Left ventricle myocardium inferior (tissue), 1 donor: ENCODE measurements at places on chromosomes 11 and 22.

DNA sequence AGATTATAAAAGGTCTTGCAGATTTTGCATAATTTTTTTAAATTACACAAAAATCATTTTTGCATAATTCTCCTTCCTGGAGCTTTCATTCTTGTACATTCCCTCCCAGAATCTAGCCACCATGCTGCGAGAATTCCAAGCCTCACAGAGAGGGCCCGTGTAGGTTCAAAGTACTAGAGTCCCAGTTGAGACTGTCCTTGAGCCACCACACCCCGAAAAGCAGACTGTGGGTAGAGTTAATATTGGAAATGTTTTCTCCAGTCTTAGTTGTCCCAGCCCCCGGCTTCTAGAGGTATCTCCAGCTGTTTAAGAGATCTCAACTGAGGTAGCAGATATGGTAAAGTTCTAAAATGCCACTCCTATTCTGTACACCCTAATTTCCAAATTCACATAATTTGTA is 407.3 kb upstream of the ANO3 start:
- H3K36me3 ChIP-seq = no peaks in the 10 kb centered on the region
- no peak overlapping the region for H3K4me3 ChIP-seq
- no peaks in the 10 kb centered on the region for H3K27me3 ChIP-seq
- DNase-seq = no peak

GRCh38 chr22:23113067-23113846 is 28.5 kb downstream of the RSPH14 start:
- peak; percentile 29 for DNase-seq
- no peak overlapping the region for H3K4me3 ChIP-seq
- H3K27me3 ChIP-seq = no peaks in the 10 kb centered on the region
- no peak overlapping the region for H3K27ac ChIP-seq
- no peaks in the 10 kb centered on the region for H3K36me3 ChIP-seq
- peaks cover 15% of the 10 kb centered on the region for H3K4me1 ChIP-seq

DNA sequence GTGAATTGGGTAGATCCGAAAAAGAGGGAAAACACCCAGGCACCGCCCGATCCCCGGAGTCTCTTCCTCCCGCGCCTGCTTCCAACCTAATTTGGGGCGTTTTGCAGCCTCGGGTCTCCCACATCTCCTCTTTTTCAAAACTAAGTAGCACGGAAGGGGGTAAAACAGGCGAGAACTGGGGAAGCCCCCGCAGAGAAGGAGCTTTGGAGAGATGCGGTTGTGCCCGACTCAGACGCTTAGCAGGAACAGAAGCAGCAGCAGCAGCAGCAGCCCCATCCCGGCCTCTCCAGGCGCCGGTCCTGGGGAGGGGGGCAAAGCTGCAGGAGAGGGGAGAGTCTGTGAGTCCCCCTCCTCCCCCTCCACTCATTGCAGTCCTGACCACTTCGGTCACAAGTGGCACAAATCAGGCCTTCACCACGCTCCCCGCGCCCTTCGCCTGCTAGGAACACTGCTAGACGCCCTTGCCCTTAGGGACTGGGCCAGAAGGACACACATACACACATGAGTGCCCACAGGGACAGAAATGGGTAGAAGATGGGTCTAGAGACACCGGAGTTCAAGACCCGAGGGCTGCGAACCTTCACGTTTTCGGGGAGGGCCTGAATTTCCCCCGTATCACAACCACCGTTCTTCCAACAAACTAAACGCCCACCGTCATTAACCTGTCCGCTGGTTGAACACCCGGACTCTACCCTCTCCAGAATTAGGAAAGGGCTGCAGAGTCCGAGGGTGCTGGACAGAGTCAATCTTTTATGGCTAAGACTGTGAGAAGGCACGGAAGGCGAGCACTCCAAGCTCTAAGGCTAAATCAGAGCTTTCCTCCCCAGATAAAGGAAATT is 98.3 kb upstream of the HSD17B12 start:
- peaks cover 50% of the 10 kb centered on the region for H3K4me1 ChIP-seq
- no peak for DNase-seq
- H3K4me3 ChIP-seq = peak overlapping the region; percentile 73
- no peak overlapping the region for H3K27ac ChIP-seq
- H3K27me3 ChIP-seq = peaks cover 98% of the 10 kb centered on the region

GRCh38 chr11:46012185-46012584 is 89.7 kb downstream of the LARGE2 start:
- DNase-seq = no peak
- no peak overlapping the region for H3K27ac ChIP-seq
- H3K4me3 ChIP-seq = no peak overlapping the region
- H3K36me3 ChIP-seq = no peaks in the 10 kb centered on the region
- peaks cover 14% of the 10 kb centered on the region for H3K4me1 ChIP-seq

GRCh38 chr22:31274017-31274416 is 18.3 kb downstream of the PIK3IP1 start:
- no peak overlapping the region for H3K4me3 ChIP-seq
- peaks cover 57% of the 10 kb centered on the region for H3K36me3 ChIP-seq
- H3K27me3 ChIP-seq = no peaks in the 10 kb centered on the region

DNA sequence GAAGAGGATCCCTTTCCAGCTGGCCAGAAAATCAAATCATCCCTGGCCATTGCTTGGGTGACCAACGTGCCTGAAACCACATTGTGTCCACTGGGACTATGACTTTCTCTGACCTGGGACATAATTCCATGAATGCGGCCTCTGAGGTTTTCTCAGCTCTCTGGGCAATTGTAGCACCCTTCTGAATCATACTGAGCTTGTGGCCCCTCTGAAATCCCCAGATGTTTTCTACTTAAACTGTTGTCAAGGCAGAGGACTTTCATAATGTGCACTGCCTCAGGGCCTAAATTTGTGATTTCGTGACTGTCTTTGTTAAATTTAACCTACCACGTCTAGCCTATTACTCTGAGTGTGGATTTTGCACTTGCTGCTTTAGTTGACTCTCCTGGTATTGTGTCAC is 321.1 kb upstream of the PLET1 start:
- no peak for DNase-seq
- H3K4me3 ChIP-seq = no peak overlapping the region
- no peaks in the 10 kb centered on the region for H3K27me3 ChIP-seq
- H3K4me1 ChIP-seq = peaks cover 33% of the 10 kb centered on the region

- peak overlapping the region; percentile 52 for H3K27ac ChIP-seq
- H3K4me1 ChIP-seq = peaks cover 22% of the 10 kb centered on the region
- H3K36me3 ChIP-seq = peaks cover 9% of the 10 kb centered on the region
- DNase-seq = no peak
These were observed 16.7 kb downstream of the RRP8 start for GRCh38 chr11:6586434-6587359.

DNA sequence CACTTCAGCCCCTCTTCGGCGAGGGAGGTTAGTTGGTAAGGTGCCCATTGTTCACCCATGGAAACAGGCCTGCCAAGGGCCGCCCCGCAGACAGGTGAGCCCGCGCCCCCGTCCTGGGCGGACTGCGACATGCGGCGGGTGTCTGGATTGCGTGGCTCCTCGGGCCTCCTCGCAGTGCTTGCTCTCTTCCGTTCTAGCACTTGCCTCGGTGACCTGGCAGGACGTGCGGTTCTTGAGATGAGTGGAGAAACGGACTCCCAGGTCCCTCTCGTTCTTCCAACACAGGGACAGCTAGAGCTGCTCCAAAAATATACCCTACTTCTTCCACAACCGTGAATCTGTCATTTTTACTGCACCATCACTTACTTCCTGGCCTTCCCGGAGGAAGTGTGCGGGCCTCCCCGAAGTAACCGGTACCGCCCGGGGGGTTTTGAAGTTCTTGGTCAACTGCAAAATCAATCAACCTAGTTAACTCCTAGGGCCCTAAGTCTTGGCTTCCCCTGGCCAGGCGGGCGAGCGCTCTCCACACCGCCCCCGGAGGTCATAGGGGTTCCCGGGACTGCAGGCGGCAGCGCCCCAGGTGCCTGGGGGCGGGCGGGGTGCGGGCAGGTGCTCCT is 745 bp upstream of the ZBTB44 start:
- H3K27me3 ChIP-seq = no peaks in the 10 kb centered on the region
- peak overlapping the region; percentile 96 for H3K4me3 ChIP-seq
- peak overlapping the region; percentile 94 for H3K27ac ChIP-seq
- H3K4me1 ChIP-seq = peaks cover 43% of the 10 kb centered on the region
- DNase-seq = peak; percentile 18

DNA sequence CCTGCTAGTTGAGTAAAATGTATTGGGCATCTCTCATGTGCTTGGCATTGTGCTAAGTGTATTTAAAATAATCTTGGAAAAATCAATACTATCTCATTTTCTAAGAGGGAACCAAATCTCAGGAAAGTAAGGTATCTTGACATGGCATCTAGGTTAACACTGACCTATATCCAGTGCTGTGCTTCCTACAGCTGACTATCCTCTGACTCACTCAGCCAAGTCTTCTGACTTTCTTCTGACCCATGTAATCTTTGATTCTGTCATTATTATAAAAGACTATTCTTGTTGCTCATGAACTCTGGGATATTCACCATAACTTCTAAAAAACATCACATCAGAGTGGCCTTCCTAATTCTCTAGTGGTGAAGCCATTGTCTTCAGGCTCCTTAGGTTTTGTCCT is 304.1 kb upstream of the TENM4 start:
- no peak overlapping the region for H3K27ac ChIP-seq
- H3K4me1 ChIP-seq = no peaks in the 10 kb centered on the region
- H3K36me3 ChIP-seq = no peaks in the 10 kb centered on the region
- H3K27me3 ChIP-seq = no peaks in the 10 kb centered on the region
- no peak for DNase-seq
- H3K4me3 ChIP-seq = no peak overlapping the region

- DNase-seq = no peak
- H3K4me1 ChIP-seq = peaks cover 30% of the 10 kb centered on the region
- H3K27ac ChIP-seq = peak overlapping the region; percentile 55
- no peaks in the 10 kb centered on the region for H3K27me3 ChIP-seq
These were observed 8.2 kb upstream of the HSPA8 start for GRCh38 chr11:123069908-123070821.

- no peaks in the 10 kb centered on the region for H3K4me1 ChIP-seq
- DNase-seq = no peak
- H3K36me3 ChIP-seq = no peaks in the 10 kb centered on the region
These were observed 72.4 kb upstream of the TMEM45B start for GRCh38 chr11:129743112-129743815.
